LNCaP clone FGC (cell line): ENCODE measurements at places on chromosomes 16 and 17.

DNA sequence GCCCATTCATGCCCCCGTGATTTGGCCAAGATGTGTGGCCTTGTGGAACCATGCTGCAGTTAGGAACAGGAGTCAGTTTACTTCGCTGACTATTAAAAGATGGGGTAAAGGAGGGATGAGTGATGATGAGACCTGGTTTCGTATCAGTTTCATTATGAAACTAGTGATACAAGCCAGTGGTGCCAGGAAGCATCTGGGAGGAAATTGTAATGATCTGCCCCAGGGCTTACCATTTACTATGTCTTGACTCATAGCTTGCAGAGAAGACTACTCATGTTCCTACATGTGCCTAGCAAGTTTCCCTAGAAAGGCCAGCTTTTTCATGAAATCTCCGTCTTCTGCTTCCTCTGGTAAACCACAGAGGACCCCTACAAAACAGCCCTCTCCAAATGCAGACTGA is 23.2 kb downstream of the CDH3 start:
- DNase-seq = no peak

GRCh38 chr16:57106767-57107166 is 14.4 kb downstream of the CPNE2 start:
- no peak for DNase-seq

GRCh38 chr16:22763437-22764080 is 50.4 kb upstream of the HS3ST2 start:
- no peak for DNase-seq

GRCh38 chr17:60629120-60629519 is 29.1 kb downstream of the PPM1D start:
- no peak for DNase-seq

- no peak for DNase-seq
These were observed 7.1 kb upstream of the TM4SF5 start for GRCh38 chr17:4764595-4764994.

DNA sequence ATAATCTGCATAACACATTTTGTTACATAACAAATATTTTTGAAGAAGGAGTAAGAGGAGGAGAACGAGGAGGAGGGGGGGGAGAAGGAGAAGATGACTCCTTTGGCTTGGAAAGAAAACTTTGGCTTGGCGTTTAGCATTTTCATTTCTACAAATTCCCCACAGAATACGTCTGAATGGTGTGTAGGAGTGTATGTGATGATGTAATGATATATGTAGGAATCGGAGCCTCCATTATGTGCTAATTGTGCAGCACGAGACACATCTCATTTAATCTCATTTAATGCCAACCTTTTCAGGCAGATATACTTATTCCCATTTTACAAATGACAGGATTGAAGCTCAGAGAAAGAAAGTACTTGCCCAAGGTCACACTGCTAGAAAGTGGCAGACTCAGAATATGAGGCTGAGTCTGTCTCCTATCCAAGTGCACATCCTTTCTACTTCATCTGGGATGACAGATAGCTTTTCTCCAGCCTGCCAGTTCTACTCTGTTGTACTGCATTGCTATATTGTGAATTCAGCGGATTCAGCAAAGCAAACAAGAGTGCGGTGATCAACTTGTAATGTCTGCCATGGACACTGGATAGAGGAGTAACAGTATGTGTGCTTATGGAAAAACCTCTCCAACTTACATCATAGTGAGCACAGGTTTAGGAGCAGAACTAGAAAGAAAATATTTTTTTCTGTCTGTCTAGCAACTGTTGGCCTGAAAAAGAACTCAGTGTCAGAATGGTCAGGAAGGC is 10.4 kb upstream of the SLC47A2 start:
- DNase-seq = no peak

DNA sequence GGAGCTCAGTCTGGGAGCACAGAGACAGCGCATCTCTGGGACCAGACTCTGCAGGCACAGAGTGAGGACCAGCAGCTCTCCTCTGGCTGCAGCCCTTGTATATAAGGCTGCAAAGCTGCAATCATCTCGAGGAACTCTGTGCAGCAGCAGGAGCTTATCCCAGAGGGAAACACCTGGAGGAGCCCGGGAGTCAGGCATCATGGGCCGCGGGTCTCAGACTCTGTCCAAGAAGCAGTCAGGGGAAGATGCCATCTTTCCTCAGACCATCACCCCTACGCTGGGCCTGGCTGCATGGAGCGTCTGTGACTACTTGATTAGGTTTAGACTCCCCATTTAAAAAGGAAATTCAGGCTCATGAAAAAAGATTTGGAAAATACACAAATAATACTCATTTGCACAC is 122.0 kb downstream of the IRF8 start:
- no peak for DNase-seq

DNA sequence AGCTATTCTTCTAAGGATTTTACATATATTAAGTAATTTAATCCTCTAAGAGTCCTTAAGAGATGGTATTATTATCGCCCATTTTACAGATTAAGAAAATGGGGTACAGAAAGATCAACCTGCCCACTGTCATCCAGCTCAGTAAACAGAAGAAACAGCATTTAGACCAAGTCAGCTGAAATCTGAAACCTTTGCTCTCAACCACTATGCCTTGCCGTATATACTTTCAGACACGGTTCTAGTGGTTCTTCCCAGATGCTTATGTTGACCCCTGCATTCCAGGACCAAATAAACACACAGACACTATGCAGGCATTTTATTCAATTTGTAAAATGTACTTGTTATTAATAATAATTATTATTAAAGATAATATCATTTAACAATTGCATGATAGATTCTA is 854.8 kb downstream of the KCNJ2 start:
- DNase-seq = no peak
